ENCODE measurements at places on chromosomes 3 and 15.

GRCh38 chr15:92655178-92655995 is at the start of gene FAM174B:
Gene FAM174B, minus strand, starts transcription at chr15:92655775.
- peak; percentile 67 for DNase-seq

DNA sequence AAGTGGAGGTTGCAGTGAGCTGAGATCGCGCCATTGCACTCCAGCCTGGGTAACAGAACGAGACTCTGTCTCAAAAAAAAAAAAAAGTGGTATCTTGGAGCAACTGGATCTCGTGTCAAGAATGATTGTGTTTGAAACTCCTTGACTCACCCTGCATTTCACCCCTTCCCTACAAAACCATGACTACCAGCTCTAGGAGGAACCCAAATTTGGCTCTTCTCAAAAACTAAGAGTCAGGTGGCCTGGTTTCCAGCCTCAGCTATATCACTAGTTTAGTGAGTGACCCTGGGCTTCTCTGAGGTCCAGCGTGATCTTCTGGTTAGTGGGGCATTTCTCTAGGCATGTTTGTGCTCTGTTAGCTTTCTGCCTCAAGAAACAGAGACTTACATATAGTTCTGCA is 222.1 kb downstream of the FAM43A start:
- no peak for DNase-seq

DNA sequence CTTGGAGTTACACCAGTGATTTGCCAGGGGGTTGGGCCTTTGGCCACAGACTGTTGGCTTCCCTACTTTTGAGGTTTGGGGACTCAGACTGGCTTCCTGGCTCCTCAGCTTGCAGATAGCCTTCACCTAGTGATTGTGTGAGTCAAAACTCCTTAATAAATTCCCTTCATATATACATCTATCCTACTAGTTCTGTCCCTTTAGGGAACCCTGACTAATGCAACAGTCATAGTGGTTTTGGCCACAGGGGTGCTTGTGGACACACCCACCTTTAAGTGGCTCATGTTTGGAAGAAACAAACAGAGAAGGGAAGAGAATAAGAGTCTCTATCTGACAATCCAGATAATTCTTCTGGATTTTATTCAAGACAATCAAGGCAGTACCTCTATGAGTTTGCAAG is 457.7 kb downstream of the EPHA3 start:
- no peak for DNase-seq

DNA sequence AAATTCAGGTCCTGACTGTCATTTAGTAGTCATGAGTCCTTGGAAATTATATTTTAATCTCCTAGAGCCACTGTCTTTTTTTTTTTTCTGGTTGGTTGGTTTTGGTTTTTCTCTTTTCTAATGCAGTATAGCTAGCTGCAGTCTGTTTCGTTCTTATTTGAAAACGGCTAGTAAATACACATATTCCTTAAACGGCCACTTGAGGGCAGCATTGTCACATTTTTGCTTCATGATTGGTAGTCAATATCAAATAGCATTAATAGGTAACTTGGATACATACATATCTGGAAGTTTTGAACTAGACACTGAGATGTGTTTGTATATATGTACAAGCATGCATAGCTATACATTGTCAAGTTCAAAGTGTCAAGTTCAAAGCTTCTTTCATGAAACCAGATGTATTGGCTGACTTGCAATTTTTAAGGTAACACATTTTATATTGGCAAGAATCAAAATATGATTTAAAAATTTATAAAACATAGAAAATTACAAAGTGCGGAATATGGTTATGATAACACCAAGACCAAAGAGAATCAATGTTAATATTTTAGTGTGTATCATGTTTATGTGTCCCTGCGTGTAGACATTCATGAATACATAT is 22.5 kb downstream of the GABRA5 start:
- DNase-seq = no peak

DNA sequence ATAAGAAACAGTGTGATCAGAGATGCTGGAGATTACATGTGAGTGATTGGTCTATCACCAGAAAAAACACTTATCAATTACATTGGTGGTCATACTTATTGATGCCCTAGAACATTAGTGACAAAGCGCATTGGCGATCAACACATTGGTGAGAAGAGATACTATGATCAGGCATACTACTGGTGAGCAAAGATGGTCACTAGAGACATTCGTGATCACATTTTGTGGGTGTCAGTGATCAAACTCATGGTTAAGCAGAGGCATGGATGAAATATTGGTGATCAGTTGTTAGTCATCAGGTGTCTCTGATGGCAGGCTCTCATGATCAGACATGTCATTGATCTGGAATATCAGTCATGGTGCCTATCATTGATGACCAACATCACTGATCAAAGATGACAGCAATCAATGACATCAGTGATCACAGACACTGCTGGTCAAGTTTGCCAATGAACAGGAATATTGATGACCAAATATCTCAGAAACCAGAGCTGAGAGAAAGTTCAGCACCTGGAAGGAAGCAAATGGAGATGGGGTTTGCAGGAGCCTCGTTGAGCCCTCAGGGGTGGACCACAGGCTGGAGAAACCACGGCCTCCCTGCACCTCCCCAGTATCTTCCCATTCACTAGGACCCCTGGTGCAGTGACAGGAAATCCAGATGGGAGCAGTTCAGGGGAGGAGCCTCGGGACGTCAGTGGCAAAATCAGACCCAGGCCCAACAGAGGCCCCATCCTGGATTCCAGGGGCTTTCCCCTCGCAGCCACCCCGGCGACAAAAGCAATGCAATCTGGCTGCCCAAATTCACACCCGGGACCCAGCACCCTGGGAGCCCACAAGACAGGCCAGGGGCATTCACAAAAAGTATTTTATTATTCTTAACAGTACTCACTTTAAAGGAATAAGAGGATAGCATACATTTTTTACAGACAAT is 12.2 kb upstream of the DNAJB8 start:
- no peak for DNase-seq

GRCh38 chr3:31077021-31077601 is 182.7 kb upstream of the GADL1 start:
- no peak for DNase-seq

DNA sequence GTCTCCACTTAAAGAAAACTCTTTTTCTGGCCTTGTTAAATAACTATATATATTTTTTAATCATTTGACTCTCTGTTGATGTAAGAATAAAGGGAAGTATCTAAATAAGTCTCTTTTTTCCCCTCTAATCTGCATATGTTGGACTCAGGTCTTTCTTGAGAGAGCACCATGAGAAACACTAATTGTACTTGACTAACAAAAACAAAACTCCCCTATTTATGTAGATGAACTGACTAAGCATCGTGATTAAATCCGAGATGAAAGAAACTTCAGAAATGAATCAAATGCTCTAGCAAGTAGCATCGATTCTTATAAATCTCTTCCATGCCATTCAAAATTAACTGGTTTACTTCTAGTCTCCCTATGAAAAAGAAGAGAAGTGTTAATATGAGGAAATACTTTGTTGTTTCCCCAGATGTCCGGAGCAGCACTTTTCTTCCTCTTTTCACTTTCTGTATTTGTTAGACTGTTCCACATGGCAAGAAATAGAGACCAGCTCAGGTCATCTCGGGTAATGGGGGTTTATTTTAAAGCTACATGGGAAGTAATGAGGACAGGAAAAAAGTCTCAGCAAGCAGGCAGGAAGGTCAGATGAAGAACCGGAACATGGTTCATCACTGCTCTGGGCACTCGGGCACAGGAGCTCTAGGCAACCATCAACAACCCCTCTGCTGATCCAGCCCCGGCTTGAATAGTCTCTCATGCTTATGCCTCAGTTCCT is 288.3 kb downstream of the CNTN6 start:
- no peak for DNase-seq
